ENCODE measurements at places on chromosomes 3 and 15.

- DNase-seq = no peak
Observed at GRCh38 chr3:169668072-169668956, 4.8 kb upstream of the MECOM start.

DNA sequence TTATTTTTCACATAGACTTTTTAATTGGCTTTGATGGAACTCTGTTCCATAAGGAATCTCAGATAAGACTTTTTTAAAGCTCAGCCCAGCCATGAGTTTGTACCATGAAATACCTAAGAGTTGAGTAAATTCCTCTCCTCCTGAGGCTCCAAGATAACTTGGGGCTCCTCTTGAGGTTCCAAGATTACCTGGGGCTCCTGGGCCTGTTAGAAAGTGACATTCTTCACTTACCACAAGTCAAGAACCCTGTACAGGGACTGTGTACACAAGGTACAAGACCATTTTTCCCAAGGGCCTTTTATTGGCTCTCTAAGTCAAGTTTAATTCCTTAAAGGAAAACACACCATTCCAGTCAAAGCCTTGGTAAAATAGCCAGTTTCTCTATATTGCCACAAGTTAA lies 111.3 kb upstream of the PRR20G start:
- no peak for DNase-seq

GRCh38 chr3:161548301-161548700 lies 51.7 kb downstream of the OTOL1 start:
- no peak for DNase-seq

DNA sequence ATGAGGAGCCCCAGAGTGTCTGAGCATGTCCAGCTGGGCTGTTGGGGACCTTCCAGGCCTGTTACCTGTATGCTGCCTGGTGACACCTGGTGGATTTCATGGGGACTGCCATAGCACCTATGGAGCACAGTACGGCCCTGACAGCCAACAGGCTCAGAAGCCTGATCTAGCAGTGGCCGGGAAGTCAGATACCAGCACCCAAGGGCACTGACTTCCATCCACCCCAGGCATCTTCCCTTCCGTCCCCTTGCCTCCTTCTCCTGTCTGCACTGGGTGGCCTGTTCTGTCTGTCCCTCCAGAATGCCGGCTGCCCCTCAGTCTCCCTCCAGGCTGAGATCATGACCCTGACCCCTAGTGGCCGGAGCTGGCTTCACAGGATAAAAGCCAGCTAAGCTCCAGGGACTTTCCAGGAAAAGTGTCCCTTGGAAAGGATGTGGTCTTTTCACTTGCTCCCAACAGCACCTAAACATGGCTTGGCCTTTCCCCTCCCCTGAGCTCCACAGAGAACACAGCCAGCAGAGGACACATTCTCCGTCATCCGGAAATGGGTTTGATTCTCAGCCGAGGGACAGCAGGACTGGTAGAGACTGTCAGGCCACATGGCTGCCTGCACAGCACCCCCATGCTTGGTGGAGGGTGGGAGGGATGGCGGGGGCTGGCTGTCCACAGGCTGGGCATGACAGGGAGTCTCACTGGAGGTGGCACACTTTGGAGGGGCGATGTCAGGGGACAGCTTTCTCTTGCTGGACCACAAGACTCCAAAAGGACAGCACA lies 9.5 kb downstream of the RPS17 start:
- peak; percentile 49 for DNase-seq

DNA sequence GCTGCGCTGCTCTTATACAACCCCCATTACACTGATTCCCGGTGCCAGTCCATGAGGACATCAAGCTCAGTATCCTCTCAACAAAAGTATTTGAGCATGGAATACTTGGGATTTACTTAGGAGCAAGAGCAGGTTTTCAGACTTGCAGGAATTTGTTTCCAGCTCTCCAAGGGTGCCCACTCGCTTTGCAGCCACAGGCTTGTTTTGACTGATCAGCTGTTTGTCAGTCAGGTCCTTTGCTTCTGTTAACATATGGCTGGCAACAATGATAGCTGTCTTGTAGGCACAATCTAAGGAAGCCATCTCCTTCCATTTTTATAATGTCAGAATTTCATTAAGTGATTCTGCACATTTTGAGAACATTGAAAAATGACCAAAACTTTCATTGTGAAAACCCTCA lies 38.2 kb upstream of the MCF2L2 start:
- DNase-seq = no peak

- DNase-seq = no peak
Observed at GRCh38 chr15:92906020-92906419, 5.9 kb downstream of the CHD2 start.

- DNase-seq = peak; percentile 78
Observed at GRCh38 chr3:61181874-61182273, 69.4 kb downstream of the FHIT start.

DNA sequence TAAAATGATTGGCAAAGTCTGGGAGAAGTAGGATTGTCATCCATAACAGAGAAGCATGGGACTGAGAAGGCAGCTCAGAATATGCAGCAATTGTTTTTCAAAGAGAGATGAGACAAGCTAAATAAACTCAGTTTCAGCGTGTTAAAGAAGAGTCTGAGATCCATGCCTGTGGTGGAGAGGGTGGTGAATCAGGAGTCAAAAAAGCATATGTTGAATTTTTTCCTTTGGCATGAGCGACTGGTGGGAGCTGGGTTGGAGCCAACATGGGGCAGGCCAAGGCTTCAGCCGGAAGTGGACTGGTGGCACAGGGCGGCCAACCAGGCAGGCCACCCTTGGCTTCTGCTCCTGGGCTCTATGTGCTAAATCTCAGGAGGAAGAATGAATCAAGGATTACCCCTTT lies 102.0 kb downstream of the SST start:
- no peak for DNase-seq

- DNase-seq = peak; percentile 64
Observed at GRCh38 chr15:89556413-89557262, 18.6 kb upstream of the TICRR start.

- DNase-seq = no peak
Observed at GRCh38 chr15:57411945-57412768, 35.9 kb downstream of the CGNL1 start.

DNA sequence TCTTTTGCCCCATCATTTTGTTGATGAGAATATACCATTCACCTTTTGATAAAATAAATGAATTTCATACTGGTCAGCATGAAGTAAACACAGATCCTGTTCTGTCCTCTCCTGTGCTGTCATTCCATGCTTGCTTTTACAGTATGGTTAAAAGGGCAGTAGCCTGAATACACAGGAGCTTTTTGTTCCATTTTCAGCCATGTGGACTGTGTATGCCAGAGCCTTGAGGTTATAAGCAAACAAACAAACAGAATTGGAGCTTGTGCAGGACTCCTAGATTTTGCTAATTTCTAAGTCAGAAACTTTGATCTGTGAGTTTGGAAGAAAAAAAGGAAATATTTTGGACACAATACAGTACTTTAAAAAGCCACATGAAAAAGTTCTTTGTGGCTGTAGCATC lies 91.9 kb downstream of the LRRC28 start:
- no peak for DNase-seq

GRCh38 chr15:40440743-40441564 lies at the start of gene BAHD1:
BAHD1 (plus strand) TSS chr15:40440953; CDS start chr15:40458465, 17,512 bp downstream.
- DNase-seq = peak; percentile 95

DNA sequence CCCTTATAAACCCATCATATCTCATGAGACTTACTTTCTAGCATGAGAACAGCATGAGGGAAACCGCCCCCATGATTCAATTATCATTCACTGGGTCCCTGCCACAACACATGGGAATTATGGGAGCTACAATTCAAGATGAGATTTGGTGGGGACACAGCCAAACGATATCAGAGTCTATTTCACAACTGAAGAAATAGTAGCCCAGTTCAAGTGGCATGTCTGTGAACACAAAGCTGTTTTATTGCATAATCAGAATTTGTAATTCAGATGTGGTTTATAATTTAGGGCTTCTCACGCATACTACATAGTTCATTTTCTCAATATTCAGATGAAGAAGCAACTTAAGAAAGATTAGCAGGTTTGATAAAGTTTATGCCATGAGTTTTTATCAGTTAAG lies 1188.0 kb upstream of the ALCAM start:
- no peak for DNase-seq

- no peak for DNase-seq
Observed at GRCh38 chr3:37590328-37591079, 271.2 kb upstream of the CTDSPL start.

DNA sequence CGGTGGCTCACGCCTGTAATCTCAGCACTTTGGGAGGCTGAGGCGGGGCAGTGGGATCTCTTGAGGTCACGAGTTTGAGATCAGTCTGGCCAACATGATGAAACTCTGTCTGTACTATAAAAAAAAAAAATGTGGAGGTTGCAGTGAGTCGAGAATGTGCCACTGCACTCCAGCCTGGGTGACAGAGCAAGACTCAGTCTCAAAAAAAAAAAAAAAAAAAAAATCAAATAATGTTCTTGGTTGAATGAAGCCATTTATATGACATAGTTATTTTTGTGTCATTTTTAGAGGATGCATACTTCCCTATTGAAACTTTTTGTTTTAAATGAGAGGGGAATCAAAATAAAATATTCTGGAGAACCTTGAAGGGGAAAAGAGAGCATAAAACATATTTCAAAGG lies 3.1 kb downstream of the HMCES start:
- no peak for DNase-seq

- no peak for DNase-seq
Observed at GRCh38 chr15:73946046-73946721, 19.9 kb downstream of the LOXL1 start.

DNA sequence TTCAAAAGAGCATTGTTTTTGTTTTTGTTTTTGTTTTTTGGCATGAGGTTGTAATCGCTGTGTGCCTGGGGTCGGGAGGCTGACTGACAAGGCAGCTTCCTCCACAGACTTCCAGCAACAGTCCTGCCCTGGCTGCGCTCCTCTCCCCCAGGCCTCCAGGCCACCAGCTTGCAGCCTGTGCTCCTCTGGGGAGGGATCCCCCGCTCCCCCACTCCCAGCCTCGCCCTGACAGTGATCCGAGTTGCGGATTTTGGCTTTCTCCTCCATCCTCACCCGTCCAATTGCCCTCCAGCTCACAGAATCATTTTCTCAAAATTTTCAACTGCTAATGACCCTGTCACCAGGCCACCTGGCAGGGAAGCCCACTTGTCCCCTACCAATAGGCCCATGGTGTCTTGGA lies 36.5 kb upstream of the PCSK6 start:
- DNase-seq = no peak

DNA sequence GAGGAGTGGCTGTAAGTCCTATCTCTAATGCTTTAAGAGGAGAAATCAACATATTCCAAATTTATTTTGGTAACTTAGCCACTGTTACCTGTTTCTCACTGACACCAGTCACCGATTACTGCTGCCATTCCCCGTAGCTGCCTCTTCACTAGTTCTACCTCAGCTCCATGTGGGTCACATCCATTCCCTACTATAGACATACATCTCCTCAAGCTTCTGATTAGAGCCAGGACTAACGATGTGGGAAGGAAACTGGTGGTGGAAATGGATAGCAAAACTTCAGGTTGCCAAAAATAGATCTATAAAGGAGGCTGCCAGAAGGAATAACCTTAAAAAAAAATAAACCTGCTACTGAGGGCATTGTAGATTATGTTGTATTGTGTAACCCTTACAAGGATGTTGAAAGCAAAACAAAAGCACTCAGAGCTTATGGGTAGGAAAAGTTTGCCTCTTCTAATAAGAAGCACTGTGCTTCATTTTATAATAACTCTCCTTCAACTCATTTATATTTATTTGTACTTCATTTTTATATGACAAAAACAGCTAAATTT lies 56.0 kb downstream of the KAT2B start:
- no peak for DNase-seq

DNA sequence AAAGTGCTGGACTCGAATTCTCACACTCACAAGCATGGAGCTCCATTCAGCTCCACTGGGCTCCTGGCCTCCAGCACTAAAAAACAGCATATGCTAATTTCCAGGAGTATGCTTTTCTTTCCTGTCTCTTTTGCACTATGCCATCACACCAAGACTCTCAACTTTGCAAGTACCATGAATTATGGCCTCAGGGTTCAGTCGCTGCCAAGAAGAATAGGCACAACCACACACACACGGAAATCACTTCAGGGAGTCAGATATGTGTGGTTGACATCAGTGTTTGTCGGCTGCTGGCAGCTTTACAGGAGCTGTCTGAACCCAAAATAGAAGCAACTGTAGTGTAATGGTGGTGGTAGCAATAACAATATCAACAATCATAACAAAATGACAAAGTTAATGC lies 305.0 kb upstream of the SLCO3A1 start:
- no peak for DNase-seq

DNA sequence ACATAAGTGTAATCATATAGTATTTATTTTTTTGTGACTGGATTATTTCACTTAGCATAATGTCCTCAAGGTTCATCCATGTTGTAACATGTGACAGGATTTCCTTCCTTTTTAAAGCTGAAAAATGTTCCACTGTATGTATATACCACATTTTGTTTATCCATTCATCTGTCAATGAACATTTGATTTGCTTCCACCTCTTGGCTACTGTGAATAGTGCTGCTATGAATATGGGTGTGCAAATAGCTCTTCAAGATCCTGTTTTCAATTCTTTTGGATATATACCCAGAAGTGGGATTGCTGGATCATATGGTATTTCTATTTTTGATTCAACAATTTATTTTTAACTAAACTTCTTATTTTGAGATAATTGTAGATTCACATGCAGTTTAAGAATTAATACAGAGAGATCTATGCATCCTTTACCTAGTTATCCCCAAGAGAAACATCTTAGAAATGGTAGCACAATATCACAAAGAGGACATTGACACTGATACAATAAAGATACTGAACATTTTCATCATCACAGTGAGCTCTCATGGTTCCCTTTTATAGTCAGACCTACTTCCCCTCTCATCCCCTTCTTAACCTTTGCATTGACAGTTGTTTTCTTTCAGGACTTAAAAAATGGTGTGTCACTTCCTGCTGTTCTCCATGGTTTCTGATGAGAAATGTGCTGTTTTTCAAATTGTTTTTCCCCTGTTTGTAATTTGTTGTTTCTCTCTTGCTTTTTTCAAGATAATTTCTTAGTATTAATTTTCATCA lies 90.1 kb downstream of the SATB1 start:
- DNase-seq = no peak

- DNase-seq = no peak
Observed at GRCh38 chr15:52254391-52254790, 41.2 kb downstream of the MYO5C start.

DNA sequence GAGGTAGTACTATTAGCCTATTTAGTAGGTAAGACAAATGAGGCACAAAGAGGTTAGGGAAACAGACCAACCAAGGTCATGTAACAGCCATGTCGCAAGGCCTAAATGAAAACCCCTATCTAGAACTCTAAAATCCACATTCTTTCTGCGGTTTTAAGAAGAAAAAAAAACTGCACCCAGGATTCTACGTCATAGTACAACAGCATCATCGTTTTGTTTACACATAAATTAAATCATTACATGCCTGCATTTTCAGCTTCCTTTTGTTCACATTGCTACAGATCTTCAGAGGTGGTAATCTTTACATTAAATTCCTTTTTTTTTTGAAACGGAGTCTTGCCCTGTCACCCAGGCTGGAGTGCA lies 548 bp upstream of the PSMD6 start:
- DNase-seq = no peak

DNA sequence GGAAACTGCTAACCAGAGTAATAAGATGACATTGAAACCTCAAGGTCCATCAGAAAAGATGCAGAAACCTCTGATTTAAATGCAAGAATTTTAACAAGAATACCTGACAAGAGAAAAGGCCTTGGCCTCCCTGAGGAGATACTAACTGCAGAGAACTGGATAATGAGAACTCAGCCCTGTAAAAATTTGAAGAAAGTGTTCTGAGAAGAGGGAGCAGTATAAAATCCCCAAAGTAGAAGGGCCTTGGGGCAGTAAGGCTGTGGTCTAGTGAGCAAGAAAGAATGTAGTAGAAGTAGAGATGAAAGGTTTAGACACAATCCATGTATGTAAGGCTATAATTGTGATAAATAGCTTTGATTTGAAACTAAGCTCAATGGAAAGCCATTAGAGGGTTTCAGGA lies 394.1 kb downstream of the ZBBX start:
- peak; percentile 6 for DNase-seq
